NCI-H1417 (cell line): ENCODE measurements at places on chromosomes 3 and 15.

DNA sequence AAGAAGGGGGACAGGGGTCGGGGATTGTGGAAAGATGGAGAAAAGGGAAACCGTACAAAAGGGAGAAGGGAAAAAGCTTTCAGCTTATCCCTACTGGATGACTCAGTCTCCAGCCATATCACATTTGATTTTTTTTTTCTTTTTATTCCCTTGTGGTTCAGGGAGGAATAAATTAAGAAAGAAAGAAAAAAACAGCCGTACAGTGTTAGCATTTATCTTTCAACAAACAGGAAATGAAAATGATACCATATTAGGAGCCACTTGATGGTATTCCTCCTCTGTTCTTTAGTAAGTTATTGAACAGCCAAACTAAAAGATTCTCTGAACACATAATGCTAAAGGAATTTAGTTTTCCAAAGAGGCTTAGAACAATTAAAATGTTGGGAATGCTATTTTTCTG lies 594.4 kb downstream of the FOXP1 start:
- DNase-seq: no peak

- no peak for DNase-seq
Observed at GRCh38 chr3:95442766-95443165, 1371.6 kb upstream of the EPHA6 start.

- no peak for DNase-seq
Observed at GRCh38 chr15:90585863-90586262, 56.1 kb downstream of the CRTC3 start.

DNA sequence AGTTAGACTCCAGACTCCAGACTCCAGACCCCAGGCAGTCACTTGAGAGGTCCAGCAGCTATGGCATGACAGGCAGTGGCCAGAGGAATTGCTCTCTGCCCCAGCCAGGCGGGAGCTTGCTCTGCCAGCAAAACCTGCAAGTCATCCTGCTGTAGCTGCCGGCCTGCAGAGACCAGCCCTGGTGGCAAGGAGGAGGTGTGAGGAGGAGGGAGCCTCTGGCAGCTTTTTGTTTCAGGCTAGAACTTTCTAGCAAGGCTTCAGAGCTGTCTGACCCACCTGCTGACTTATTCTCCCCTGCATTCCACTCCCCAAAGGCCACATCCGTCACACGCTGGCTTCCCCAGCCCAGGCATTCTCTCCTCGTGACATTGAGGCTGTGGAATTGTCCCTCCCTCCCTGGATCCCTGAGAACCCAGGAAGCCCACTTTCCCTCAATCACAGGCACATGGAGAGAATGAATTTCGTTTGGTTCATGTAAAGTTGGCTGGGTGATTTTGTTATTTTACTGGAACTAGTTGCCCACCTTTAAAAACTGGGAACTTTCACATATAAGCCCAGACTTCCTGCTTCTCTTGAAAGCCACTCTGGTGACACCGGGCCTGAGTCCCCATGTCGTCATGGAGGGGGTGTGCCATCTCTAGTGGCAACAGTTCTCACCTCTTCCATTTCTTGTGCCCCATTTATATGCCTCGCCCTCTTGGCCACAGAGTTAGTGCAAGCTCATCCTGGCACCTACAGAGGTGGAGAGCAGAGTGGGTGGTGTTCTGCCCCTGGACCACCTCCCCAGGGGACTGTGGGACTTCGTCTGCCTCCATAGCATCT lies 82.7 kb downstream of the ABHD5 start:
- no peak for DNase-seq

DNA sequence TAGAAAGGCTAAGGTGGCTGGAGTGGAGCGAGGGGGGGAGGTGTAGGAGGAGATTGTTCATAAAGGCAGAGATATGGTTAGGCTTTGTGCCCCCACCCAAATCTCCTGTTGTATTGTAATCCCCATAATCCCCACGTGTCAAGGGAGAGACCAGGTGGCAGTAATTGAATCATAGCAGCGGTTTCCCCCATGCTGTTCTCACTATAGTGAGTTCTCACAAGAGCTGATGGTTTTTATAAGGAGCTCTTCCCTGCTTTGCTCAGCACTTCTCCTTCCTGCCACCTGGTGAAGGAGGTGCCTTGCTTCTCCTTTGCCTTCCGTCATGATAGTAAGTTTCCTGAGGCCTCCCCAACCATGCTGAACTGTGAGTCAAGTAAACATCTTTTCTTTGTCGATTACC lies 64.7 kb upstream of the CFAP161 start:
- DNase-seq: no peak

DNA sequence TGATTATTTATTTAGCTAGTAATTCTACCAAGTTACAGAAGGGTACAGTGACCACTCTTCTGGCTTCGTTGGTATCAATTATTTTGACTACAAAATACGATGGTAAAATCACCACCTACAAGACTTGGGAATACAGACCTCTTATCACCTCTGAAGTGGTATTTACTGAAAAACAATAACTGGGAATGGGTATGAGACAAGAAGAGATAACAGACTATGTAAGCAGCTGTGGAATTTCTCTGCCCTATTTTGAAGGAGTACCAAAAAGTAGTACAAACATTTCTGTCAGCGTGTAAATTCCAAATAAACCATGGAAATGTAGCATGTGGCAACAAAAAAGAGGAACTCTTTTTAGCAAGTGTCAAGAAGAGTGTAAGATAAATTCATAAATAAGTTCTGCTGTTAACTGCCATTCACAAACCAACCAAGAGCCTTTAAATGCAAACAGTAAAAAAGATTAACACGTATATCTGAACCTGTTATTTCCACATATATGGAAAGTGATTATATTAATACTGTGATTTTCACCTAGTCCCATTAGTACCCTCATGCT lies 77.0 kb upstream of the SLC12A8 start:
- DNase-seq: no peak

- no peak for DNase-seq
Observed at GRCh38 chr15:40618023-40618422, 24.0 kb downstream of the KNL1 start.

DNA sequence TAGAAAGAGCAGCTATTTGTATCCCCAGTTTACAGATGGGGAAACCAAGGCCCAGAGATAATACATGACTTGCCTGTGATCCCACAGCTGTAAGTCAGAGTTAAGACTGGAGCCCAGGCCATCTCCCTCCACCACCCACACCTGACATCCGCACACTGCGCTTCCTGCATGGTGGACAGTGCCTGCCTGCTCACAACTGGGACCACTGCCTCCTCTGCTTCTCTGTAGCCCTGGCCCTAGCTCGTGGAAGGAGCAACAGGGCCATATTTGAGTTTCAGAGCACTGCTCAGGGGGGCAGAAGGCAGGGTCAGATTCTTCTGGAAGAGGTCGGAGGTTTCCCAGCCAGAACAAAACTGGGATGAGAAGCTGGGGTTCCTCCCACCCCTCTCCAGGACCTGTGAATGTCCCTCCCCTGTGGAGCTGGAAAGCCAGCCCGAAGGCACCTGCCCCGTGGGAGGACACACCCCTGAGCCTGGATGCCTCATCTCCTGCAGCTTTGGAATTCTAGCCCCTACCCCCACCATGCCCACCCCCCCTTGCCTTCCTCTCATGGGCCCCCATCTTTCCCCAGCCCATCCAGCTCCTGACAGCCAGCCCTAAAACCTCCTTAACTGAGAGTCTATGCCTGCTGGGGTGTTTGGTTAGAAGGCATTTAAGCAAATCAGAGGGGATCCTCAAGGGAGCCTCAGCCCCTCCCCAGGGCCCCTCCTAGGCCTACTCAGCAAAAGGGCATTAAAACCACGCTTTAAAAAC lies 100.1 kb downstream of the TPRA1 start:
- no peak for DNase-seq

- DNase-seq: no peak
Observed at GRCh38 chr3:10495614-10496013, 9.8 kb downstream of the ATP2B2 start.

DNA sequence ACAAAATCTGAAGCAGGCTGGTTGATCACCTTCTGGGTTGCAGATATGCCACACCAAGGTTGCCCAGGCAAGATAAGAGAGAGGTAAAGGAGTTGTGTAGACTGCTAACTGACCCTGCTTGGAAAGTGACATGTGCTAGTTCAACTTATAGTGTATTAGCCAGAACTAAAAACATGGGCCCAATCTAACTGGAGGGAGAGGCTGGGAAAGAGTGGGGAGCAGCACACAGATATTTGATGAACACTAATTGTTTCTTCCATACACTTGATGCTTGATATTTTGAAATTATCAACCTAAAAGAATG lies 55.1 kb upstream of the ADGRG7 start:
- DNase-seq: no peak

GRCh38 chr15:62063825-62064635 lies 2.7 kb upstream of the C2CD4A start:
- DNase-seq: no peak

DNA sequence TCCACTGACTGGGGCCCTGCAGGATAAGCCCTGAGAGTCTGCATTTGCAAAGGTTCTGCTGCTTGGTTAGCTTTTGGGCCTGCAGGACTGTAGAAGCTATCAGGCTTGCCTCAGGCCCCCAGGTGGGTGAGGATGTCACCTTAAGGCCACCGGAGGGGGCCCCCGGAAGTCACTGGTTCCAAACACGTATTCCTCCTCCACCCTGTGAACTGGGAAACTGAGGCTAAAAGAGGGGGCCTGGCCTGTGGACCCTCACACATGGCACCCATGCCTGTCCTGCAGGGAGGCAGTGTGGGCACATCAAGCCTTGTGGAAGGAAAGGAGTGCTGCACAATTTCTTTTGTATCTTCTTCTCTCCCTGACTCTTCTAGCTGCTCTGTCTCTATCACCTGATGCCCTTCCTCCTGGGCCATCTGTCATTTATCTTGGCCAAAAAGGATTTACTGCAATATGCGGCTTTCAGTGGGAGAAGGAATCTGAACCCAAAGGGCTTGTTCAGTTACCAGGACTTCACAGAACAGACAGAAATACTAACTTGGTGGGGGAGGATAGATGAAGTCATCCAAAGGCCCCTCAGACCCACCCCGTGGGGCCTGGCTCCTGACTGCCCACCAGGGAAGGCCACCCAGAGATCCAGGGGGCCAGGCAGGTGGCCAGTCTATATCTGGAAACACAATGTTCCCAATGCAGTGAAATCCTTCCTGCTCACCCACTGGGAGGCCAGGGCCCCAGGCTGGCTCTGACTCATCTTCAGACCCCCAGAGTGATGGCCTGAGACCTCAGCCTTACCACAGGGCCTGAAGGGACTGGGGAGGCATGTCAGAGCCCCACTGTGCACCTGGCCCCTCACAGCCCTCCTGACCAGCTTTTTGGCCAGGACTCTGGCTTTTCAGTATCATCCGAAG lies 18.3 kb downstream of the UBAP1L start:
- DNase-seq: no peak

GRCh38 chr3:117201901-117202774 lies 492.6 kb downstream of the TUSC7 start:
- no peak for DNase-seq

GRCh38 chr3:18752273-18752934 lies 327.3 kb upstream of the SATB1 start:
- no peak for DNase-seq

GRCh38 chr3:115415246-115415996 lies 207.9 kb upstream of the GAP43 start:
- no peak for DNase-seq

DNA sequence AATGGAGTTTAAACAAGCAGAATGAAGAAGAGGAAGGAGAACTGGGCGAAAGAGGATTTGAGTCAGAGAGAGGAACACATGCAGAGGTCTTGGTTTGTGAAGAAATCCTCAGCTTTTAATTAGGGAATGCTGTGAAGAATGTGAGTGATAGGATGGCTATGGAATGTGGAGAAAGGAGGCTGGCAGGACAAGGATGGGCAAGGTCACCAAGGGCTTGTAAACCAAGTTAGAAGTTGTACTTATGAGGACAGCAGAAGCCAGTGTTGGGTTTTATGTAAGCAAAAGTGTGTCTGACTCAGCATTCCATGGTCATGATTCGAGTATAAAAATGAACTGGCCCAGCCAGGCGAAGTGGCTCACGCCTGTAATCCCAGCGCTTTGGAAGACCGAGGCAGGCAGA lies 60.0 kb upstream of the IL12A start:
- no peak for DNase-seq

GRCh38 chr3:124530916-124531315 lies 199.3 kb upstream of the UMPS start:
- no peak for DNase-seq

DNA sequence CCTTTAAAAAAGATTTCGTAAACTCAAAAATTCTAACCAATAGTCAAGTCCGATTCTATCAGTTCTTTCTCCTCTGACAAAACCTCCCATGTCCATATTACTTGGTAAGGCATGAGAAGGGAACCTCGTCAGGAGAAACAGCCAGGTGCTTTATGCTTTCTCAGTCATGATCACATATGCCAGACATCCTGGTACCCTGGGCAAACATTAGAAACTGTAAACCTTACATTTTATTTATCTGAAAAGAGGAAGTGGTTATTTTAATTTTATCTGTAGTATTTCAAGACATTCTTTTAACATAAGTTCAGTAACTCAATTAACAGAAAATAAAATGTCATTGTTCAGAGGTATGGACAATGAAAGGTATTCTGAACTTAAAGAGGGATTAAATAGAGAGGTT lies 474.8 kb upstream of the GBE1 start:
- no peak for DNase-seq
